Activated naive CD4-positive, alpha-beta T cell treated with anti-CD3 and anti-CD28 coated beads, Interleukin-2, amount 10 ng/mL, durations not matched to agents 5 hours and 36 hours (primary cell): ENCODE measurements at places on chromosomes 7 and 10. TPM values are rescaled to one million over a fixed set of nuclear protein-coding genes. Genes with fewer than 3 reads are reported as not detected.

Gene EIF5AL1
- total RNA-seq: 1.2 TPM

Gene UCMA
- not detected for total RNA-seq

Gene KIN
- total RNA-seq: 11.7 TPM

Gene GAD2
- total RNA-seq: not detected

Gene ABCC2
- total RNA-seq: 1.7 TPM

Gene ENKUR
- total RNA-seq: not detected

Gene MALRD1
- not detected for total RNA-seq

Gene CDCA7L
- total RNA-seq: 64.8 TPM

Gene FOXP2
- not detected for total RNA-seq

Gene CHPF2
- 43.6 TPM for total RNA-seq

Gene IL15RA
- total RNA-seq: 15.7 TPM

Gene PON3
- total RNA-seq: not detected

Gene ZDHHC4
- total RNA-seq: 36.8 TPM

Gene SIRT1
- 27.6 TPM for total RNA-seq

Gene CLIP2
- 1.7 TPM for total RNA-seq

Gene TAS2R41
- total RNA-seq: not detected

Gene HIPK2
- total RNA-seq: 18.3 TPM

Gene DENND2A
- total RNA-seq: not detected

Gene PDK4
- not detected for total RNA-seq

Gene SPAM1
- not detected for total RNA-seq

Gene SEMA3E
- total RNA-seq: not detected

Gene EVX1
- not detected for total RNA-seq

Gene THSD7A
- not detected for total RNA-seq

Gene TMUB1
- total RNA-seq: 71.8 TPM

Gene NODAL
- total RNA-seq: 0.26 TPM

Gene FAM25G
- not detected for total RNA-seq

Gene CUTC
- 22.7 TPM for total RNA-seq

Gene DNAJB9
- 15.6 TPM for total RNA-seq

Gene FAM25C
- not detected for total RNA-seq

Gene GIMAP2
- 117 TPM for total RNA-seq

Gene OR2A12
- total RNA-seq: not detected

Gene SPDYE16
- 0.53 TPM for total RNA-seq

Gene BMI1
- 24.3 TPM for total RNA-seq

Gene VAX1
- total RNA-seq: not detected

Gene SLC39A12
- not detected for total RNA-seq

Gene CEP55
- total RNA-seq: 51.7 TPM

Gene IKZF1
- 348 TPM for total RNA-seq

Gene GIMAP8
- total RNA-seq: 40.6 TPM

Gene BMPER
- total RNA-seq: not detected

Gene BAG3
- 23.5 TPM for total RNA-seq

Gene PPP1R9A
- not detected for total RNA-seq

Gene PDE6C
- total RNA-seq: not detected

Gene GOT1
- 24.5 TPM for total RNA-seq

Gene HOXA13
- total RNA-seq: not detected

Gene ZMIZ2
- 98.4 TPM for total RNA-seq

Gene CALCR
- not detected for total RNA-seq
